ENCODE measurements at places on chromosomes 16 and 17.

DNA sequence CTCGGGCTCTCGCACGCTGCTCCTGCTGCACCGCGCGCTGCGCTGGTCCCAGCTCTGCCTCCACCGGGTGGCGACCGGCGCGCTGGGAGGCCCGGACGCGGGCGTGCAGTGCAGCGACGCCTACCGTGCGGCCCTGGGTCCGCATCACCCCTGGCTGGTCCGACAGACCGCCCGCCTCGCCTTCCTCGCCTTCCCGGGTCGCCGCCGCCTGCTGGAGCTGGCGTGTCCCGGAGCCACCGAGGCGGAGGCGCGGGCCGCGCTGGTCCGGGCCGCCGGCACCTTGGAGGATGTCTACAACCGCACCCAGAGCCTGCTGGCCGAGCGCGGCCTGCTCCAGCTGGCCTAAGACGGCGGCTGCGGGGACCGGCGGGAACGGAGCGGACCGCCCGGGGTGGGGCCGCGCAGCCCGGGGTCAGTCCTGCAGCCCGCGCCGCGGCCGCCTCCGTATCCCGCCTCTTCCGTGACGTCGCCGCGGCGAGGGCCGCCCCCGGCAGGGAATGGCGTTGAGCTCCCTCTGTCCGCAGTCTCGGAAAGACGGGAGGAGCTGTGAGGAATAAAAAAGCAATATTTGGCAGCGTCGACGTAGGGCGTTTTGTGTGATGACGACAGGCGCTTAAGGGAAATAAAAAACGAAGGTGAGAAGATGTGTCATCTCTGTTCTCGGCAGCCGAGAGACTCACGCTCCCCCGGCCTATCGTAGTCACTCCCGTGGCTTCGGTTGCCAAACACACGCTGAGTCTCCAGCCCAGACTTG is 1.4 kb downstream of the GLTPD2 start:
- DNase-seq: peak; percentile 91

DNA sequence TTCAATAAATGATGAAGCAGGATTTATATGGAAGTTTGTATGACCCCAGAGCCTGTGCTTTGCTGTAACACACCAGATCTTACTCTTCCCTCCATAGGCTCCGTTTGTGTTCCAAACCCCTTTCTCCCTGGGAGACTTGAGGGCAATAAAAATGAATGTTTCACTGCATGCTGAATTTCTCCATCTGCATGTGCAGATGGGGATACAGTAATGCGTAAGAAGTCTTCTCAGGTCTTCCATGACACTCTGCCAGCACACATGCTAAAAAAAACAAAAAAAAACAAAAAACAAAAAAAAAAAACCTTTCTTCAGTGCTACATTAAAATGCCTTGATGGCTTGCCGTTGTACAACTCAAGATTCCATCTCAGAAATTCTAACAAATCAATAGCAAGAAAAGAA is 170.2 kb upstream of the ANKFN1 start:
- no peak for DNase-seq

DNA sequence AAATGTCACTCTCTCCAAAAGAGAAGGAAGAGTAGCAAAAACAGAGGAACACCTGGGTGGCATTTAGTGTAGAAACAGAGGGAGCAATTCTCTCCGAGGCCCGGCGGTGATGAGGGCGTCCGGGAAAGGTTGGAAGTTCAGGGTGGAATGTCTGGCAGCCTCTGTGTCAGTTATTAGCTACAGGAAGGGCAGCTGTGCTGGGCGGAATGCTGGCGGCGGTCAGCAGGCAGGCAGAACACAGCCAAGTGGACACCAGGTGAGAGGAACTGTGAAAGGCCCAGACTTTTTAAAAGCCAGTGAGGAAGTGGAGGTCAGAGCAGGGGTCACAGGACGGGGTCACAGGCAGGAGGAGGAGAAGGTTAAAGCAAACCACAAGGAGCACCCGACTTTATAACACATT is 238.1 kb downstream of the NTN1 start:
- no peak for DNase-seq

- no peak for DNase-seq
These were observed 233.3 kb downstream of the SOX9 start for GRCh38 chr17:72354071-72354470.

GRCh38 chr17:83196024-83196365 is 116.6 kb downstream of the METRNL start:
- peak; percentile 24 for DNase-seq
